GM04504 (cell line): ENCODE measurements at places on chromosomes 6 and 20.
A peak's percentile ranks its signal among the peaks of the same experiment; 100 is the strongest.

- no peak for DNase-seq
Measured at GRCh38 chr6:85389151-85389797, 60.6 kb upstream of the NT5E start.

DNA sequence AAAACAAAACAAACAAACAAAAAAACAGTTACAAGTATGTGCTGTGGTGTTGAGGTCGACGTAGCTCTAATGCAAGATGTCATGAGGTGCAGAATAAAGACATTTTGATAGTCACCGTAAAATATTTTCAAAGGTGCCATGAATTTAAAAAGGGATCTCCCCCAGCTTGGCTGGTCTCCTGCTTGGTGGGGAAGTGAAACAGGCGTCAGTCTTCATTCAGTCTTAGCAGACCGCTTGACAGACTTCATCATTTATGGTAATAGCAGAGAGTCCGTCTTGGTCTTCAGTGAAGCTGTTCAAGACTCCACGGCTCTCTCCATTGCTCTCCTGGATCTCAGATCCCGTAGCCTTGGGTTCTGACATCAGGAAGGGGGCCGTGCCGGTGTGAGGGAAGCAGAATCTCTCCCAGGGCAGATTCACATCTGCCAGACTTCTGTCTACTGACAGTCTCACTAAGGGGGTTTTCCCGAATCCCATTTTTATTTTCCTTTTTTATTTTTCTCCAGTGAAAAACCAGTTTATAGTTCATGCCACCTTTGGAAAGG lies 1.6 kb downstream of the SLC24A3 start:
- no peak for DNase-seq

DNA sequence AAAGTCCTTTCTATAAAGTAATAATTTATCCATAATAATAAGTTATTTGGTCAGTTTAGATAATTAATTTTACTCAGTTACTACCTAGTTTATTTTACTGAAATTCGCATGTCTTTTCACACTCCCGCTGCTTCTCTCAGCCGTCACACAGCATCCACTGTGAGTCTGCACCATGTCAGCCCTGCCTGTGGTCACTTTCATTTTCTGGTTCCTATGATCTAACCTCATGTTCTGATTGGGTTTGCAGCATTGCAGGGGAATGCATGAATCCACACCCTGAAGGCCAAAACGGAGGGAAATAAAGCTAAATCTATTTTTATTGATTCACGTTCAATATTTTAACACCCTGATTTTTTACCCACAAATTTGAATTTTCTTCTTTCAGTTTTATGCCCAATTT lies 47.4 kb downstream of the PDE10A start:
- no peak for DNase-seq

DNA sequence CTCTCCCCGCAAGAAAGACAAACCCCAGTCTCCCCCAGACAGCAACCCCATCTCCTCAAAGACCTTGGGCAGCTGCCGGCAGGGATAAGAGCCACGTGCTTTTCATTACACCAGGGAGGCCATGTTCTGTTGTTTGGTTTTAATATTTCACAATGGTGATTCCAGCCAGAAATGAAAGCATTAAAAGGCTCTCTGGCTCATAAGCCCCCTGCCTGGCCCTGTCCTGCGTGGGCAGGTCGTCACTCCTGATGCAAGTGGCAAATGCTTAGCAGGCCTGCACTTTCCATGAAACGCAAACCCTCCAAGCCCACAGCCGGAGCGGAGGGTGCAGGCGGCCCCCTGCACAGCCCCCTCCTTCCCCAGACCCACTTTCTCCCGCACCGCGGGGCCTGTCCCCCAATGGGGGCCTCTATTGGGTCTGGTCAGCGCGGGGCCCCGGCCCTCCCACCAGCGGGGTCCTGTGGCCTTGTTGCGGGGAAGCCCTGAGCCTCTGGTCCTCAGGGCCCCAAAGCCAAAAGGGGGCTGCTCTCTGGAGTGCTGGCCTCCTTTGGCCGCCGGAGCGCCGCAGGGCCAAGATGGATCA lies 77.2 kb downstream of the TMEM242 start:
- DNase-seq = no peak

DNA sequence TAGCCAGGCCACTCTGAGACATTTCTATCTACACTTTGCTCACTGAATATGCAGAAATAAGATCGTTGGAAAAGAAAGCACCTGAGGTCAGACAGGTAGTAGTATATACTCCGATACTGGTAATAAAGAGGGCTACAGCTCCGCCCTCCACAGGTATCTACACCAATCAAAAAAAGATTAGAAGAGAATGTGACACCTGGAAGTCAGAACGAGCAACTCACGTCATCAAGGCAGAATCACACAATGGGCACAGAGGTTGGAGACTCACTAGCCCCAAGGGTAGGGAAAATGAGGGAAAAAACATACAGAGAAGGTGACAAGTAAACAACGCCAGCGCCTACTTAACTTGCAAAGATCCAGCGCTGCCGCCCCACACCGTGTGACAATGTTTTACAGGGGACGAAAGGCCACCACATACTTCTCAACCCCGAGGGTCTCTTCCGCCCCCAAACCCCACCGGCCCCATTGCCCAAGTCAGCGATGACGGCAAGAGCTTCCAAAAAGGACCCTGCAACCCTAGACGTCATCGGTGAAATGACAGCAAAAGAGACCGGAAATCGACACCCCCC lies 653 bp downstream of the LMBRD1 start:
- peak; percentile 3 for DNase-seq

GRCh38 chr20:60239956-60240355 lies 281.7 kb downstream of the CDH26 start:
- no peak for DNase-seq
